Stimulated activated CD4-positive, alpha-beta T cell treated with anti-CD3 and anti-CD28 coated beads, Interleukin-12 subunit alpha, Interleukin-12 subunit beta, amount 100 ng/mL, for 48 hours (primary cell): ENCODE measurements at places on chromosomes 7 and 10.

GRCh38 chr7:95018021-95018420, 110.6 kb downstream of the PPP1R9A start:
- DNase-seq = no peak

DNA sequence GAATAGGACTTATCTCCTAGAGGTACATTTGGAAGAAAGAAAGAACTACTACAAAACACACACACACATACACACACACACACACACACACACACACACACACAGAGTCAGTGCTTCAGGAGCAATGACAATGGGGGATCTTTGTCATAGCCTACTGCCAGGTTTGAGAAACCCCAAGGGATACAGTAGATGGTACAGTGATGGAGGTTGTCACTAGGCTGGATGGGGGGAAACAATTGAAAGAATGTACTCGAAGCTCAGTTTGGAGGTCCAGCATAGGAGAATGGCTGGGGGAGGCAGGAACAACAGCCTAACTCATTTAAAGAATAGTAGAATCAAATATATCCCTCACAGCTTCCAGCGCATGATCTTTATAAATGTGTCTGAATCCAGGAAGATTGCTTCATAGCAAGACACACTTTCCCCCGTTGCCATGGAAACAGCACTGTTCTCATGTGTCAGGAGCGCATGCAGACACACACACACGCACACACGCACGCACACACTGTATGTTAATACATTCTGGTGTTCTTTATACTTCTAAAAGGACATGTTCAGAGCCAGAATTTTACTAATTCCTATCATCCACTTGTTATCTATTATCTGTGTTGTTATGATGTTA, 32.6 kb upstream of the ZNRF2 start:
- DNase-seq = no peak

DNA sequence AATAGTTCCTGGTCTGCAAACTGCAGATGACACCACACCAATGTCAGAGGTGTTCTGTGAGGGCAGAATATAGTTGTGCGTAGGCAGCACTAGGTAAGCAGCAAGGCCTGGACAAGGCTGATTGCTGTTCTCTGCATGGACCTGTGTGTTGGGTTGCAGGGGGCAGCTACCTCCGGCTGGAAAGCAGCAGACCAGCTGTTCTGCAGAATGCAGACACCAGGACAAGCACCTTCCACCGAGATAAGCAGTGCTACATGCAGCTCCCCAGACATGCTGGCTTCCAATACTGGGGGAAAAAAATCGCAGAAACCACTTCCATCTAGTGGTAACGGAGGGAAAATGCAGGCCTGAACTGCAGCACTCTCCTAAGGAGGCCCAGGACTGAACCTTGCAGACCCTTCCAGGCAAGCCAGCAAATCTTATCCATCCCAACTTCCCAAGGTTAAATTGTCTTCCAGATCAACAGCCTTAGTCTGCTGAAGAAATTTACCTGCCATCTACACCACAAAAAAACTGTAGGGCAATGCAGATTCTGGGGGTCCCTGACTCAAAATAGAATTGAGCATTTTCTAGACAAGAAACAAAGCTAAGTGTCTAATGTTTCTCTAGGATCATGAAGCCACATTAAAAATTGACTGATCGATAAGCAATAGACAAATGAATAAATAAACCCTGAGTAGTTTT, 50.5 kb upstream of the COBL start:
- DNase-seq = no peak

DNA sequence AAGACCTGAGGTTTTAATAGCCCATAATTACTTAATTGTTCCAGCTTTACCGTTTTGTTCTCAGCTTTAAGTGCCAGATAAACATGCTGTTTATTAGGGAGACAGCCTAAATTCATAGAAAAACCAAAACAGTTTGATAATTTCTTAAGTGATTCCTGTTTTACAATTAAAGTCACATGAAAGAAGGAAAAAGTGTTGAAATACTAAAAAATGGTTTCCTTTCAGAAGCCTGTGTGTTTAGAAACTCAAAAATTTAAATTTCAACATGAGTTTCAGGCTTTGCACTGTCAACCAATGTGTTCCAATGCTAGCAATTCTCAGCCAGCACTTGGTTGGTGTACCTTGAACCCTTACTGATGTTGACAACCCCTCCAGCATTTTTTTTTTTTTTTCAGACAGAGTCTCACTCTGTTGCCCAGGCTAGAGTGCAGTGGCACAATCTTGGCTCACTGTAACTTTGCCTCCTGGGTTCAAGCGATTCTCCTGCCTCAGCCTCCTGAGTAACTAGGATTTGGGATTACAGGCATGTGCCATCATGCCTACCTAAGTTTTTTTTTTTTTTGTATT, 135.3 kb downstream of the ICA1 start:
- no peak for DNase-seq

- DNase-seq = no peak
Measured at GRCh38 chr7:51430480-51431086, 114.0 kb upstream of the COBL start.

DNA sequence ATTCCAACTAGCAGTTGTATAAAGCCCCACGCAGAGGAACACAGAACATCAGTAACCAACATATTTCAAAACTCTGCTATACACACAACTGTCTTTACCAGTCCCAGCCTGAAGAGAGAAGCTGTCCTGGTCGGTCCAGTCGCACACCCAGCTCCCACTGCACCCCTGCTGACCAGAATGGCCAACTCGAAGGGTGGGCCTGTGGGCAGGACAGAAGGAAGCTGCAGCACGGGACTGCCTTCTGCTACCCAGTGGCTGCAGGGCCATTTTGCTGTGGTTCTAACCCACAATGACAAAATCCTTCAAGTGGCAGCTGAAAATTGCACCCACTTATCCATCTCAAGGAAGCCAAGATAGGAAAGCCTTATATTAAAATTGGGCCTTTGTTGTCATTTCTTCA, 48.2 kb downstream of the GSDME start:
- no peak for DNase-seq

GRCh38 chr10:61786728-61787127, 114.8 kb upstream of the ARID5B start:
- DNase-seq = no peak

- DNase-seq = no peak
Measured at GRCh38 chr10:128217136-128217535, 90.9 kb upstream of the MKI67 start.

GRCh38 chr10:60430836-60431597, 41.3 kb upstream of the ANK3 start:
- no peak for DNase-seq

DNA sequence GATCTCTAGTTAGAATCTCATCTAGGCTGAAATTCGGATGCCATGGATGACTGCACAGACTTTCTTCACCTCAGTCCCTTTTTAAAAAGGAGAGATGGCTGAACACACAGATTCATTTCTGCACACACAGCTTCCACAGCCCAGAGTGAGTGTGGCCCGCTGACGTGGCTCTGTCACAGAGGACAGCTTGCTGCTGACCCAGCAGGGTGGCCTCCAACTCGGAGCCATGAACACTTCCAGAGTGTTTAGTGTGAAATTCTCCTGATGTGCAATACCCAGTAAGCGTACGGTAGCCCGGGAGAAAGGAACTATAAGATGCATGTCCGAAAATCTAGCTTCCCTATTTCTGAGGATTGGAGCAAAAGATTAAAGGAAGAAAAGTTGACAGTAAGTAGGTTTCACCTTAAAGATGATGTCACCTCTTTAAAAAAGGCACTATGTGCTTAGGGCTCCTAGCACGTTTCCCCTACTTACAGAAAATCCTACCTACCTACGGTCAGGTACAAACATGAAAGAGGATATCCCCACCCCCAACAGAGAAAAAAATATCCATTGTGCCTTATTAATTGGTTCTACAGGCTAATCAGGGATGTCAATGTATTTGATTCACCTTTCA, 162.2 kb downstream of the RAPGEF5 start:
- no peak for DNase-seq

GRCh38 chr10:132290631-132291030, 17.1 kb downstream of the STK32C start:
- DNase-seq = no peak

GRCh38 chr7:20330928-20331909, 519 bp downstream of the ITGB8 start:
- no peak for DNase-seq

DNA sequence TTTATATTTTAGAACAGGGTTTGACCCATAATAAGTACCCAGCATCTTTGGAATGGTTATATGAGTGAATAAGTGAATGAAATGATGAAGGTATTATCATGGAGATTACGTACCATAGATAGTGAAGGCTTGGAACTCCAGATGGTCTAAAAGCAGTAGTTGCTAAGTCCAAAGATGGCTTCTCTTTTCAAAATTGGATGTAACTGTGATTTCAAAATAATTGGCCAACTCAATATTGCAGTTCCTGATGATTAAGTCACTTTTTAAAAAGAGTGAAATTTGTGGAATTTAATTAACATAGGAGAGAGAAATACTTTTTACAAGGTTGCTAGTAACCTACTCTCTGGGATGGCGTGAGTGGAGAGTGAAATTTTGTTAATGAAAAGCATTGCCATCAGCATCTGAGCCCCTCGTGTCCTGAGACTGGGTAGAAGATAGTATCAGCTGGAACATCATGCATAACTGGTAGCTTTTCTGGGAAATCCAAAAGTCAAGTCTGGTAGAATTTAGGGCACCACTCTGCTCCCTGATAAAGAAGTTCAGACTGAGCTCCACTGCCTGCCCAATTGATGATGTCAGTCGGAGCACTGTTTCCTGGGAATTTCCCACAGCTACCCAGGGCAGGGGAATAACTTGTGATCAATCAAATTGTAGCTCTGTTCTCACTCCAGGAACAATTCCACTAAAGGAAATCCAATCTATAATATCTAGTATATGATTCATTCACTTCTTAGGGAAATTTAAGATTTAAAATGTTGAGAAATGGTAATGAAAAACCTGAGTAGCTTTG, 3.2 kb downstream of the GPR141 start:
- no peak for DNase-seq

DNA sequence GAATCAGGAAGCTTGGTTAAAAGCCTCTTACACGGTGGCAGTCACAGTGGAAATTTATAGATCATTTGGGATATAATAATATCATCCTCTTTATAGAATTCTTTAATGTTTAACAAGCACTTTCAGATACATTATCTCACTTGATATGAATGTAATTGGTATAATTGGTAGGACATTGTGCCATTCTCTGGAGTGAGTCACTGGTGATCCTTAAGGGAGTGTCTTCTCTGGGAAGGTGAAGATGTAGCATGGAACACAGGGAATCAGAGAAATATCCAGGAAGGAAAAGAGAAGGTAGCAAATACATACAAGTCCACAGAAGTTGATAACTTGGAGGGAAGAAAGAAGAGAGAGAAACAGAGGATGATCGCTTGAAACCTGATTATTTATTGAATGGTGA, 9.8 kb downstream of the PTPRZ1 start:
- DNase-seq = no peak

DNA sequence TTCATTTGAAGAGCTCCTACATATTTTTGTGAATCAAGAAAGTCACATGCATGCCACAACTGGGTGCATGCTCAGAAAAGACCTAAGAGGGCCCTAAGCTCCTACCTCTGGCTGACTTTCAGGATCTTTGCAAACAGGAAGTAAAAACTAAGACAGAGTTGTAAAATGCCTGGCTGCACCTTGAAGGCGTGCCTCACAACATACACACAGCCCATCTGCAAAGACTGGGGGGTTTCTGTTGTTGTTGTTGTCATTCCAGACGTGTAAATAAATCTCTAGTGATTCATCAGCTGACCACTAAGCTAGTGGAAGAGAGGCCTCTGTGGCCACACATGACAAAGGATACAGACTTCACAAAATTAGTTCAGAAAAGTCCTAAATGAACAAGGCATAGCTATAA, 31.8 kb downstream of the SMURF1 start:
- DNase-seq = no peak

DNA sequence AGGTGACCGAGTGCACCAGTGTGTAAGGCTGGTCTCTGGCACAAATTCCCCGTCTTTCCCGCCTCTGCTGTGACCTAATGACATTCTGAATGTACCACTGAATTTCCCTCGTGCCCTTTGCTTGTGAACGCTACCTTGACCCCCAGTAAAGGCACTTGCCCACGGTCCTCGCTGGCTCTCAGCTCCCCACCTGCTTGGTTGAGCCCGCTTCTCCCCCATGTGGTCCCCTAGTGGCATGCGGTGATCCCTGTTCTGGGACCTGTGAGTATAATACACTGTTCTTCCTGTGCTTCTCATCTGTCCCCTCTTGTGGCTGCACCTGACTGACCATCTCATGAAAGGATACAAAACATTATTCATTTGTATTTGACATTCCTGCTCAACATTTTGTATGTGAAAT, 495.7 kb downstream of the INHBA start:
- no peak for DNase-seq

- no peak for DNase-seq
Measured at GRCh38 chr7:21702303-21702702, 159.5 kb downstream of the DNAH11 start.

DNA sequence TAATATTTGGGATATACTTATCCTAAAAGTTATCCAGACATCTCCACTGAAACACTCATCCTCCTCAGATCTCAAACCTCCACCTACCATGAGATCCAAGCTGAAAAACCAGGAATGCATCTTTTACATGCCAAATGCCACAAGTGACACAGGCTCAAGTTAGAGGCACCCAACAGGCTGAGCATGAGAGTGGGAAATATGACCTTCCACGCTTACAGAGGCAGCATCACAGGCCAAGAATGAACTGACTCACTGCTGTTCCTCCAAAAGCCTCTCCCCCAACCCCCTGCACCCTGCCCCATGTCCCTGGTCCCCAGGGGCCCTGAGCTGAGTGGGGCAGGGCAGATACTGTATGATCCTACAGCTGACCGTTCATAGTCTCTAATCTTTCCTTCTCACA, 4.8 kb upstream of the MTPAP start:
- DNase-seq = no peak

- no peak for DNase-seq
Measured at GRCh38 chr7:88072715-88073055, 138.6 kb downstream of the ADAM22 start.

GRCh38 chr10:101284101-101284743, 55.0 kb upstream of the LBX1 start:
- DNase-seq = no peak

DNA sequence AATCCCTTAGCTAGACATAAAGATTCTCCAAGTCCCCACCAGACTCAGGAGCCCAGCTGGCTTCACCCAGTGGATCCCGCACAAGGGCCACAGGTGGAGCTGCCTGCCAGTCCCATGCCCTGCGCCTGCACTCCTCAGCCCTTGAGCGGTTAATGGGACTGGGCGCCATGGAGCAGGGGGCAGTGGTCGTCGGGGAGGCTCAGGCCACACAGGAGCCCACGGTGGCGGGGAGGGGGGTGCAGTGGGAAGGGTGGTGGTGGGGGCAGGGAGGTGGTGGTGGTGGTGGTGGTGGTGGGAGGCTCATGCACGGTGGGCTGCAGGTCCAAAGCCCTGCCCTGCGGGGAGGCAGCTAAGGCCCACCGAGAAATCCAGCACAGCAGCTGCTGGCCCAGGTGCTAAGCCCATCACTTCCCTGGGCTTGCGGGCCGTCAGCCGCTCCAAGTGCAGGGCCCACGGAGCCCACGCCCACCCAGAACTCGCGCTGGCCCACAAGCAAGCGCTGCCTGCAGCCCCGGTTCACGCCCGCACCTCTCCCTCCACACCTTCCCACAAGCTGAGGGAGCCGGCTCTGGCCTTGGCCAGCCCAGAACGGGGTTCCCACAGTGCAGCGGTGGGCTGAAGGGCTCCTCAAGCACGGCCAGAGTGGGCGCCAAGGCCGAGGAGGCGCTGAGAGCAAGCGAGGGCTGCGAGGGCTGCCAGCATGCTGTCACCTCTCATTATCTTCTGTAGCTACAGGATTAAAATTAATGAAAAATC, 732.5 kb upstream of the POM121L12 start:
- no peak for DNase-seq

- no peak for DNase-seq
Measured at GRCh38 chr10:132492323-132493025, 45.1 kb upstream of the INPP5A start.
